RPMI7951 (cell line): ENCODE measurements at places on chromosomes 2 and 18.

GRCh38 chr2:28021898-28022297 is 131.4 kb downstream of the BABAM2 start:
- DNase-seq: no peak

GRCh38 chr2:116095636-116096035 is 1653.2 kb downstream of the DPP10 start:
- no peak for DNase-seq

DNA sequence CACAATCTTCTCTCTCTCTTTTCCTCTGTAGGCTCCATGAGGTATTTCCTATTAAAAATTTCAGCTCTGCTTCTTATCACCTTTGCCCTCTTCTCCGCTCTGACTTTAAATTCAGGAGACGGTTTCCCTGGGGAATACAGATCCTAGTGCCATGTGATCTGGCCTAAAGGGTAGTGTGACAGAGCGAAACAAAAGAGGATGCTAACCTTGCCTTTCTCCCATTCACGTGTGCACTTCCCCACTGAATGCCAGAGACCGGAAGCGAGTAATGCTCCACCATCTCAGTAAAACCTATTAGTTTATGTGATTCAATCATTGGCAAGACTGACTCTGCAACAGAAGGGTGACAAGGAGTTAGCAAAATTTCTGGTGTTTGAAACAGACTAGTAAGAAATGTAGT is 358.3 kb downstream of the ZNF521 start:
- DNase-seq: no peak

DNA sequence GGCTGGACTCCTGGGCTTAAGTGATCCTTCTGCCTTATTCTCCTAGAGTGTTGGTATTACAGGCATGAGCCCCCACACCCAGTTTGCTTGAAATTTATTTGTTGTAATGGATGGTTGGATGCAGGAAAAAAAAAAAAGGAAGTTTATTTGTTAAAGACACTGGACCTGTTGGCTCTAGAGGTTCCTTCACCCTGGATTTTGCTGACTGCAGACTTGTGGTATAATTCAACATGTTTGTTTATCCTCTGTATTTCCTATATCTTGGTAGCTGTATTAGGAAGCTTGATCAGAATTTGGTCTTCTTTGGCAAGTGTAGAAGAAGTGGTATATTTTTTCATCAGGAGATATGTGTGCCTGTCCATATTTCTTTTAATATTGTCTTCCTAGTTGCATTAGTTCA is 138.7 kb downstream of the LDLRAD4 start:
- no peak for DNase-seq

DNA sequence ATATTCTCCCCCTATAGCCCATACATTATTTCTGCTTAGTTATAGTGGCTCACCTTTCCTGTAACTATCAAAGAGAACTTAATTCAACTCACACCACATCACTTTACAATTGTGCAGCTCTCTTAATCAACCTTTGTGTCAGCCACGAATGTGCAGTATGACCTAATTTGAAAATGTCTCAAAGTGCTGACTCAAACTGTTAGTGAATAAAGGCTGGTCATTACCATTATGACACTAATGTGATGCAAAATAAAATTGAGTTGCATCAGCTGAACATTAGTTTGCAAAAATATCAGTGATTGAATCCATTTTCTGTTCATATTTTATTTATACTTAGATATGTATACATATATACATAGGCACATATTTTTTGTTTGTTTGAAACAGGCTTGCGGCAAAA is 251.8 kb downstream of the MEIS1 start:
- DNase-seq: no peak

DNA sequence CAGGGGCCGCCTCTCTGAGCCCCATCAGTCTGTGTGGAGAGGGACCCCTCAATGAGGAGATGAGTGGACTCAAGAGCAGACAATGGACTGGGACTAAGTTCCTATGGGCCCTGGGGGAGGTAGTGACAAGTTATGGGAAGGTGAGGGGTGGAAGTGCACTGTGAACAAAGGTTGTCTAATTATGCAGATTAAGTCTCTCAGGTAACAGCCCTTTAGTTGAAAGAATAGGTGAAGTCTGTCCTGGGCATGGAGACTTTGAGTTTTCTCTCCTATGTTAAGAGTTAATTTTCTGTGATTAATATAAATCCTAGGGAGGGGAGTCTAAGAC is 243.8 kb downstream of the FAM210A start:
- no peak for DNase-seq

DNA sequence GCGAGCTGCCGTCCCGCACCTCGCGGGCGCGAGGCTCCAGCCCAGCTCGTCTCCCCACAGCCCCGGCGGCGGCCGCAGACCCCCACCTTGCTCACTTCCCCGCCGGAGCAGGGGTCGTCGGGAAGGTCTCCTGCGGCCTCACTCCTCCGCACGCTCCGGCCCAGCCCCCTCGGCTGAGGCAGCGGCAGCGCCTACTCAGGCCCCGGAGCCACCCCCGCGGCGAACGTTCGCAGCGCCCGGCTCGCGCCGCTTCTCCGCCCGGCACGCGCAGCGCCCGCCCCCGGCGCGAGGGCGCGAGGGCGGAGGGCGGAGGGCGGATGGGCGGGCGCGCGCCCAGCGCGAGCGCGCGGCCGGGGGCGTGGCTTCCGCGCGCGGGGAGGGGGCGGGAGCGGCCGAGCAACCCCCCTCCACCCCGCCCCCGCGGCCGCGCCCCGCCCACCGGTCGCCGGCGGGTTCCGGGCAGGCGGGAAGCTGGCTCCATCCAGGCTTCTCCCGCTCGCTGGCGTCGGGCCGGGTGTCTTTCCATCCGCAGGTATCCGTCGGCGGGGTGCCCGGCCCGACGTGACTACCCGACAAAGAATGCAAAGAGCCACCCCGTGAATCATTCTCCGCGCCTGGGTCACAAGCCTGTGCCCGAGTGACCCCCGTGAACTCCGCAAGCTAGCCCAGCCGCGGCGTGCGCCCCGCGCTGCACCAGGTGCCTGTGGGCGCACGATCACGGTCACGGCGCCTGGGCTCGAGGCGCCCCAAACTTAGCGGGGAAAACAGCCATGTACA is at the start of gene DTNB:
Gene DTNB (minus strand): TSS at position 278 of the 777 bp plus-strand sequence. CDS start 20,917 bp downstream, outside the sequence.
- peak; percentile 71 for DNase-seq

DNA sequence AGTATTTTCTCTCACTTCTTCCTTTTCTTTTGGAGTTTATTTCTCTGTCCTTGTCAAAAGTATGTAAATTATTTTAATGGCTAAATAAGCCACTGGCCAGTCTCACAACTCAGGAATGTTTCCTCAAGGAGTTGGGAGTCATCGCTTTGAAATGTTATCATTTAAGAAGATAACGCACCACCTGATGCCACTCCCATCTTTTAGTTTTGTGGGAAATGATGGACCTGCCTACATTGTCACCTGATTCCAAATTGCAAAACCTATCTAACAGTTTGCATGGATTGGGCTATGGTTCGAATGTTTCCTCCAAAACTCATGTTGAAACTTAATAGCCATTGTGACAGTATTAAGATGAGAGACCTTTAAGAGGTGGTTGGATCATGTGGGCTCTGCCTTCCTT is 32.4 kb upstream of the PPM1B start:
- peak; percentile 28 for DNase-seq

GRCh38 chr2:149451417-149452165 is 121.2 kb downstream of the LYPD6 start:
- no peak for DNase-seq

GRCh38 chr2:196201229-196202009 is 30.0 kb upstream of the STK17B start:
- peak; percentile 7 for DNase-seq

DNA sequence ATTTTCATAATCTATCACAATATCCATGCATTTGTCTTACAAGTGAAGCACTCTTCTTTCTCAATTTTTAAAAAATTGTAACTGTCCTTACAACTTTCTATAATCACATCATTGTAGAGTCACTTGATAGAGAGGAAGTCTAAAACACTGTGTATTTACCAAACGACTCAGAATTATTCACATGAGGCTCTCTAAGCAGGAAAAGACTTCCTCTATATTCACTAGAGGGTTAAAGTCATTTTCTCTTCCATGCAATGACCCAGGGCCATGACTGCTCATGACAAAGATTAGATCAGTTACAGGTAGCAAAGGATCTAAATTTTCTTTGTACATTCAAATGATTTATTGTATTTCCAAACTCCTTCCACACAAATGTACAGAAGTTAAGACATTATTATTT is 9.0 kb upstream of the SLC1A4 start:
- DNase-seq: no peak

DNA sequence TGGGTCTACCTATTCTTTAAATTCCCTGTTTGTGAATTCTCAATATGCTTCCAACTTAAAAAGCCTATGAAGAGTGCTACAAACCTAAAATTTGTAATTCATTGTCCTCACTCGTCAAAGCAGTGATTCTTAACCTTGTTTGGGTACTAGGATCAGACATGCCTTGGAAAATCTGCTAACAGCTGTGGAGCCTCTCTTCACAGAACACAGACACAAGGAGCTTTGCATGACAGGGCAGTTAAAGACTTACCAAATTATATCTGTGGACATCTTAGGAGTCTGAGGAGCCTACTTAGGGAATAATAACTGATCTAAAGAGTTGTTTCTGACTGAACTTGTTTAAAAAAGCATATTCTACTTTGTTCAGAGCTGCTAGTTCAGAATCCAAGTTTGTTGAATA is 38.1 kb downstream of the TMEM87B start:
- no peak for DNase-seq

GRCh38 chr2:107148496-107148895 is 262.5 kb upstream of the ST6GAL2 start:
- no peak for DNase-seq

DNA sequence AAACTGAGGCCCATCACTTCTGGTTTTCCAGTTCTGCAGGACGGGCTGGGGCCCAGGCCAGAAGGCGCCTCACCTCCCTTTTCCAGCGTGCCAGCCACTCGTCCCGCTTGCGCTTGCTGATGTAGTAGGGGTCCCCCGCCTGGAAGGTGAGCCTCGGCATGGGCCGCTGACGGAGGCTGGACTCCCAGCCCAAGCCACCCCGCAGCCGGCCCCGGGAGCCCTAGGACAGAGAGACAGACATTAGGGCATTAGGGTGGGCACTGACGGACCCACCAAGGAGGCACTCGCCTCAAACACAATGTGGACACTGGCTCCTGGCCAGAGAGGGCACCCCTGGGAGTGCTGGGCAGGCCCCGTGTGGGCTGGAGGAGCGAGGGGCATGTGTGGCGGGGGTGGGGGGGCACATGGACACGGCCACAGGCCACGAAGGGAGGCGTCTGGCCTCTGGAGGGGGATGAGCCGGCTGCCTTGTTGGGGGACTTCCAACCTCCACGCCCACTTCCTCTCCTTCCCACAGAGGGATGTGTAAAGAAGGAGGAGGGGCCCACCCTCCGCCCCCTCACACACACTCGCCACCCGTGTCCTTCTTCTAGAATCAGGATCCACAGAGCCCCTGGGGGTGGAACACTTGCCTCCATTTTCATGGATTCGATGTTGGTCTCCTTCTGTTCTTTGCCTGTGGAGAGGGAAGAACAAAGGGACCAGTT is 66.7 kb downstream of the DNMT3A start:
- DNase-seq: no peak

- no peak for DNase-seq
Observed at GRCh38 chr2:203733684-203734083, 27.2 kb downstream of the CD28 start.

GRCh38 chr2:33137331-33137730 is 190.6 kb downstream of the LTBP1 start:
- DNase-seq: no peak

DNA sequence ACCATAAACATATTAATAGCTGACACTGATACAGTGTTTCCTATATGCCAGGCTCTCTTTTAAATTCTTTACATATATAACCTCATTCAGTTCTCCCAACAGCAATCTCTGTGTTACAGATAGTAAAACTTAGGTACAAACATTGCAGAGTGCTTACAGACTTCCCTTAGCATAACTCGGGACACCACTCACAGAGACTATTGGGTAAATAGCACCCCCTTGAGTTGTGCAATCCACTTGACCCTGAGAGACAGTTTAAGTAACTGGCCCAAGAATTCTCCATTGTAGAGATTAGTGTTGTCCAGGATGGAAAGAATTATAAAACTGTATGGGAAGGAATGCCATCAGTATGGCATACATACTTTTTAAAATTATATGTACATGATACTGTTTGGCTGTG is 110.1 kb downstream of the POLE4 start:
- DNase-seq: peak; percentile 30

- no peak for DNase-seq
Observed at GRCh38 chr2:200311139-200311538, 4.6 kb downstream of the SPATS2L start.

DNA sequence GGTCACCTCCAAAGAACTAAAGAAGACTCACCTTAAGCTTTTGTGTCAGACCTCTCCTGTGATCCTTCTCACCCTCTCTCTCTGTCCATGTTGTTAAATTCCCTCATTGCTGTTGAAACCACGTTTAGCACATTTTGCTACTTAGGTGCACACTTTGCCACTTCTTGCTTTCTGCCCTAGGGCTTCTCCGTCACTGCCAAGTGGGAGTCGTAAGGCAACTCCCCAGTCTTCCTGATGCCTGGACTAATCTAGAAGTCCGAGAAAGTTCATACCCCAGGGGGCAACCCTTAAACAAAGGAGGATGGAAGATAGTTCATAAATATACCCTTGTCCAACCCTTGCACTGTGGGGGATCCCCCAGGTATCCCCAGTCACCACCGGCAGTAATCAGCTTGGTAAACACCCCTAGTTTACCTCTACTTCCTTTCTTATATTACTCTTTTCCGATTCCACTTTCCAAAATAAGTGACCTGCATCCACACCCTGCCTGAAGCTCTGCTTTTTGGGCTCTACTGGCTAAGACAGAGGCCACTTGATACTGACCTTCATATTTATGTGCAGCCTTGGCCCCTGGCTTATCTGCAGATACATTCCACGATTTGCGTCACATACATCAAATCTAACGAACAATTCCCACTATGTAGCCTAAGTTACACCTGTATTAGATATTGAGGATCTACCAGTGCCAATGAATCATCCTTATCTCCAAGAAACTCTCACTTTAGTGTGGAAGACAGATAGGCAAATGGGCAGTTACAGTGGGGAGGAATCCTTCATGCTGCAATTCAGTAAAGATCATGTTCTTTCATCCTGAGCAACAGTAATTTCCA is 776.2 kb downstream of the RNF144A start:
- no peak for DNase-seq

DNA sequence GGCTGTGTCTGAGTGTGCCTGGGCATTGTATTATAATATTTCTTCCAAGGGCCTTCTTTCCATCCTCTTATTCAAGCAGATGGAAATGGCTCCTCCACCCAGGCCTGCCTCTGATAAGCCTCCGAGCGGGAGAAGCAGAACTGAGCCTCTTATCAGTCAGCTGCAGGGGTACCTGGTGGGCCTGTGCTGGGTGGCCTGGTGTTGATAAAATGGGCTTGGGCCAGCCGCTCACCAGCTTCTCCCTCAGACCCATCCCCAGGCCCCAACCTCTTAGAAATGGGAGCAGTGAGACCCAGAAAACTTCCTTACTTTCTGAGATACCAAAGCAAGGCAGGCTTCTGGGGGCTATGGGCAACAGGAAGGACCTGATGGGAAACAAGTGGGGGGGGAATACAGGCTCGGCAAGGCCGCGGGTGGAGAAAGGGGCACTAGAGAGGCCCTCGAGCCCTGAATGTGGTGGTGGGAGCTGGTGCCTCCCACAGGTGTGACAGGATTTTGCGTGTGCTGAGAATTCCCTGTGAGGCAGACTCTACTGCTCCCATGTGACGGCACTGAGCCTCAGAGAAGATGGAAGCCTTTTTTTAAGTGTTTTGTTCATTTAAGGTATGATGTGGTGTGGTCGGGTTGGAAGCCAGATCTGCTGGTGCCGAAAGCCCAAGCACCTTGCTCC is 18.3 kb downstream of the GYPC start:
- DNase-seq: no peak

- DNase-seq: no peak
Observed at GRCh38 chr2:146931109-146931508, 913.7 kb upstream of the ACVR2A start.

GRCh38 chr18:78975699-78976335 is 3.8 kb upstream of the SALL3 start:
- no peak for DNase-seq
